ENCODE measurements at places on chromosomes 1 and 21. TPM values are rescaled to one million over a fixed set of nuclear protein-coding genes. Genes with fewer than 3 reads are reported as not detected.

HUNK gene
- 0.07 TPM for total RNA-seq

BRINP2 gene
- total RNA-seq, result not detected

VPS45 gene
- 40.4 TPM for total RNA-seq

KRTAP6-3 gene
- total RNA-seq, result not detected

LCE1E gene
- not detected for total RNA-seq

NIBAN1 gene
- 133 TPM for total RNA-seq

HTR1D gene
- not detected for total RNA-seq

ISG15 gene
- 15.2 TPM for total RNA-seq

RIMS3 gene
- 0.62 TPM for total RNA-seq

TMEM269 gene
- 1.9 TPM for total RNA-seq

SH2D1B gene
- total RNA-seq, result 19.5 TPM

MSH4 gene
- total RNA-seq, result 0.19 TPM

FMO2 gene
- total RNA-seq, result not detected

SAMSN1 gene
- 383 TPM for total RNA-seq

DIO1 gene
- not detected for total RNA-seq

RSPH1 gene
- not detected for total RNA-seq

KRTAP10-6 gene
- total RNA-seq, result not detected

CACNA1E gene
- 0.08 TPM for total RNA-seq

ICOSLG gene
- total RNA-seq, result 0.56 TPM

FMN2 gene
- total RNA-seq, result not detected

FAM177B gene
- total RNA-seq, result not detected

COL11A1 gene
- total RNA-seq, result not detected

CD160 gene
- total RNA-seq, result 0.33 TPM

LMX1A gene
- total RNA-seq, result not detected

TRNP1 gene
- total RNA-seq, result 0.55 TPM

FALEC gene
- not detected for total RNA-seq

S100A9 gene
- total RNA-seq, result 13.7 TPM

KLF17 gene
- not detected for total RNA-seq
